RCC 7860 (cell line): ENCODE measurements at places on chromosomes 2 and 18.
A peak's percentile ranks its signal among the peaks of the same experiment; 100 is the strongest.

DNA sequence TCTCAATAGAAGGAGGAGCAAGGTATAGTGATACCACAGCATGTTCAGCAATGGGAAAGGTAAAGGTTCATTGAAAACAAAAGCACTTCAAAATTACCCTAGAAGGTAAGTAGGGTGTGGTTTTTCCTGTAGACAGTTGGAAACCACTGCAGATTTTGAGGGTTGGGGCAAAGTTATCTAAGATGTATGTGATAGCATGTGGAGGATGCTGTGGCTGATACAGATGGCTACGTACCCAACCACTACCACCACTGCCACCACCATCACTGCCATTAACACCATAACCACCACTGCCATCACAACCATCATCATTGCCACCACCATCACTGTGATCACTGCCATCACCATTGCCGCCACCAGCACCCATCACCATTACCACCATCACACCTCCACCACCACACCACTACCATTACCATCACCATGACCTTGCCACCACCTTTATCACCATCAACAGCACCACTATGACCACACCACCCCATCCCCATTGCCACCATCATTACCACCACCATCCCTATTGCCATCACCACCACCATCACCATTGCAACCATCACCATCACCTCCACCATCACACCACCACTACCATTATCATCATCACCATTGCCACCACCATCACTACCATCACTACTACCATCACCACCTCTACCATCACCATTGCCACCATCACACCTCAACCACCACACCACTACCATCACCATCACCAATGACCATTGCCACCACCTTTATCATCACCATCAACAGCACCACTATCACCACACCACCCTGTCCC lies 3.7 kb downstream of the TMSB10 start:
- no peak for DNase-seq

GRCh38 chr18:76416911-76417310 lies 78.1 kb downstream of the ZNF516 start:
- DNase-seq, result no peak

GRCh38 chr18:13756261-13756660 lies 29.8 kb downstream of the RNMT start:
- no peak for DNase-seq

DNA sequence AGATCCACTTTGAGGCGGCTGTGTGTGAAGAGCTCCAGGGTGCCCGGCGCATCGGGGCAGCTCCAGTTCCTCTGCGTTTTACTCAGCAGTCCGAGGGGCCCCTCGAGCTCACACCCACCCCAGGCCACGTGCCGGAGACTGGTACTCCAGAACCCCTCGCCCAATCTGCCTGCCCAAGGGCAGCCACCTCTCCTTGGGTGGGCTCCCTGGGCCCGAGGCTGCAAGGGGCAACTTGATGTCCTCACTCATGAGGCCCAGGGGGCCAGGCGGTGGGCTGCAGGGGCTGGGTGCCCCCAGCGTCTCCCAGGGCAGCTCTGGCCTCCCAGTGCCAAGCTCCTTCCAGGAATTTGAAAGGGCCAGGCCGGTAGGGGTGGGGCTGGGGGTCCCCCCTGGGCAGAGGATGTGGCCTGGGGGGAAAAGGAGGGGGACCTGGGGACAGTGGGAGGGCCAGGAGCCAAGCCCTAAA lies 16.7 kb downstream of the RAMP1 start:
- DNase-seq, result no peak

DNA sequence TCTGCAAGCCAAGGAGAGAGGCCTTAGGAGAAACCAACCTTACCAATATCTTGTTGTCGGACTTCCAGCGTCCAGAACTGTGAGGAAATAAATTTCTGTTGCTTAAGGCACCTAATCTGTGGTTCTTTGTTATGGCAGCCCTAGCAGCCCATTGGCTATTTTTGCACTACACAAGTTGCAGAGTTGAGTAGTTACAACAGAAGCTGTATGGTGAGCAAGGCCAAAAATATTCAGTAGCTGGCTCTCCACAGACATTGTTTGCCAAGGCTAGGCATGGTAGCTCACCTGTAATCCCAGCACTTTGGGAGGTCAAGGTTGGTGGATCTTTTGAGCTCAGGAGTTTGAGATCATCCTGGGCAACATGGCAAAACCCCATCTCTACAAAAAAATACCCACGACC lies 27.1 kb upstream of the SCYGR1 start:
- peak; percentile 43 for DNase-seq

DNA sequence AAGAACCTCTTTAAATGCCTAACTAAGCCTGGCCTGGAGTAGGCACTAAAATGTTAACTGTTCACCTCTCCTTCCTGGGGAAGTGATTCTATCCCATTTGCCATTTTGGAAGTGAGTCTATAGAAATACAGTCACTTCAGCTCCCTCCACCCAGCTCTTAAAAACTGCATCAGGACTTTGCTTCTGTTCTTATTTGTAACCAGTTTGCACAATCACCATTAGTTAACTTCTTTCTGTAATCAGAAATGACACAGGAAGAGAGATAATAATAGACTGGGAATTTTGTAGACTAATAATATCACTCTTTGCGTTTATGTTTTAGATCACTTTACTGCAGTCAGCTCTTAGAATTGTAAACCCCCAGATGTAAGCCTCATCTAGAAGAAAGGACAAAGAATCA lies 16.0 kb upstream of the MARCO start:
- no peak for DNase-seq

DNA sequence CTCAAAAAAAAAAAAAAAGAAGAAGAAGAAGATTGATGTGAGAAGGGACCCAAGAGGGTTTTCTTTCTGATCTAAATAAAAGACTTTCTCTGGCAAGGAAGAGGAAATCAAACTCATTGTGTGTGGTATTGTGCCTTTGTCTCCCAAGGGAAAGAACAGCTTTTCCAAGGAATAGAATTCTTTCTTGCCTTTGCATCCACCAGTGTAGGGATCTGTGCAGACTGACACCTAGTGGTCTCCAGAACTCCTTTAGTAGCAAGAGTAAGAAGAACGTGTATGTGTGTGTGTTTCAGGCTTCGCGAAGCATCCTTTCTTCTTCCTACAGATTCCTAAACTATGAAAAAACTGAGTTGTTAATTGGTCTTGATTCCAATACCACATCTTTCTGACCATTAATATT lies 33.5 kb upstream of the CRIM1 start:
- DNase-seq, result peak; percentile 22

- no peak for DNase-seq
Observed at GRCh38 chr2:74191596-74192380, 6.6 kb upstream of the MTHFD2 start.

- no peak for DNase-seq
Observed at GRCh38 chr18:52546686-52547346, 206.8 kb downstream of the DCC start.

DNA sequence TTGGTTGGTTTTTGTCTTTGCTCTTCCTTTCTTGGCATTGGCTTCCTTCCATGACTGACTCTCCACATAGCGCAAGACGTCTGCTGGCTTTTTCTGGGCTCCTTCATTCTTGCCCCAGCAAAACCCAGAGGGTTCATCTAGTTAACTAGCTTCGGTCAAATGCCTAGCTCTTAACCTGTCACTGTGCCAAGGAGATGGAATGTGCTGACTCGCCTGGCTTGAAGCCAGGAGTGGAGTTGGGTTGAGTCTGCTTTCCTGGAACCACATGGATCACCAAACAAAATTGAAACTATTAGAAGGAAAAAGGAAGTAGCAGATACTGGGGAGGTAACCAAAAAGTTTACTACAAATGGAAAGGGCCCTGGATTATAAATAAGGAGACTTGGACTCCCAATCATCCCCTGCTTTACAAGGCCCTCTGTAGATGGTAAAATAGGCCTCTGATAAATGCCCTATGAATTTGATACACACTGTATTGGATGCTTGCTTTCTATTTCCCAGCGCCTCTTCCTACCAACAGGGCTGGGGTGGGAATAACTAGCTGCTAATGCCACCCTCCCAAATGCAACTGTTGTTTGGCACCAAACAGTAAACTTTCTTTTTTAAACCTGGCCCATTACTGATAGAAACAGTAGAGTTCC lies 11.3 kb downstream of the MALT1 start:
- peak; percentile 90 for DNase-seq

GRCh38 chr2:46650556-46651001 lies 171.2 kb downstream of the TMEM247 start:
- peak; percentile 66 for DNase-seq

DNA sequence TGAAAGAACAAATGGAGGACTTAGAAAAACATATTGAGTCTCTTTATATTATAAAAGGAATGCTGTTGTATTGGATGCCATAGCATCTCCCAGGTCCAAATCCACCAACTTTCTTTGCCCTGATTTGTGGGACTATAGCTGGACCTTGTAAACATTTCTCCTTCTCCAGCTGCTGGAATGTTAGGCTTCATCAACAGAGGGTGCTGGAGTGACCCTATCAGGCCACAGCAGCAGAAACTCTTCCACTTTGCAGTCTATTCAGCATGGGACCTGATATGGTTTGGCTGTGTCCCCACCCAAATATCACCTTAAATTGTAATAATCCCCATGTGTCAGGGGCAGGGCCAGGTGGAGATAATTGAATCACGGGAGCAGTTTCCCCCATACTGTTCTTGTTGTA lies 138.4 kb upstream of the ARL4C start:
- no peak for DNase-seq

- DNase-seq, result no peak
Observed at GRCh38 chr2:173819852-173820251, 145.3 kb downstream of the SP3 start.

- DNase-seq, result no peak
Observed at GRCh38 chr2:216205486-216205885, 96.3 kb downstream of the XRCC5 start.

DNA sequence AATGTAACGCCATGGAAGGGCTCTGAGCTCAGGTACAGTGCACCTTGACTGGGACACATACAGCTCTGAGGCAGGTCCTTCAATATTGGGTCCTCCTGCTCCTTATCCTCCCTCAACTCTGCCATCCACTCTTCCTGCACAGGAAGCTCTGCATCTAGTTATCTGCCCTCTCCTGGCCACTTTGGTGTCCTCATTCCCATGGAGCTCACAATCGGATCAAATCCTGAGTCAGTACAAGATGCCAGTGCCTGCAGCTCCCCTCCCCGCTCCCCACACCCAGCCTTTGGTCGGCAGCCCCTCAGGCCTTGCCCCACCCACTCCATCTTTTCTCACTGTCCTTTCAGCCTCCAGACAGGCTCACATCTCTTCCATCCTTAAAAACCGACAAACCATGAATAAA lies 58.0 kb downstream of the LRRFIP1 start:
- DNase-seq, result no peak

DNA sequence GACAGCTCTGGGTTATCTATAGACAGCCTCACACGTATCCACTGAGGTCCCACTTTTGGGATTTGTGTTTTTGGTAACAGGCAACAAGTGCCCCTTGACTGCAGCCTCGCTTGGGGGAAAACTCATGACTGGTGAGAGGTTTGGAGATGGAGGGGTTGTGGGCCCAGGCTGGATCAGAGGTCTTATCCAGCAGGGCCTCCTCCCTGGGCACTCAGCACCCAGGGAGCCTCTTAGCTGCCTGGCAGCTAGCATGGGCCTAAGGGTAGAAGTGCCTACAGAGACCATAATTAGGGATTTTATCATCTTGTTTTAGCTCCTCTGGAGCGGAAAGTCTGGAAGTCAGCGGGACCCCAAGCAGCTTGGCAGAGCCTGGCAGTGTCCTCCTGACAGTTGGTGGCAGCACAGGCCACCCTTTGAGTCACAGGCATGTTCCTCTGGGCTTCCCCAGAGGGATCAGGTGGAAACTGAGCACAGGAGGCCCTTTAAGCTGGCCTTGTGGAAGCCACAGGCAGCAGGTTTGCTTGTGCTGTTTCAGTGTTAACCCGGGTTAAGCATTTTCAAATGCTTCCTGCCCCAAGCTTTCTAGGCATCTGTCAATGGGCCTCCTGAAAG lies 143.1 kb downstream of the KCTD1 start:
- peak; percentile 45 for DNase-seq

- DNase-seq, result no peak
Observed at GRCh38 chr2:134395779-134396178, 141.9 kb downstream of the MGAT5 start.

DNA sequence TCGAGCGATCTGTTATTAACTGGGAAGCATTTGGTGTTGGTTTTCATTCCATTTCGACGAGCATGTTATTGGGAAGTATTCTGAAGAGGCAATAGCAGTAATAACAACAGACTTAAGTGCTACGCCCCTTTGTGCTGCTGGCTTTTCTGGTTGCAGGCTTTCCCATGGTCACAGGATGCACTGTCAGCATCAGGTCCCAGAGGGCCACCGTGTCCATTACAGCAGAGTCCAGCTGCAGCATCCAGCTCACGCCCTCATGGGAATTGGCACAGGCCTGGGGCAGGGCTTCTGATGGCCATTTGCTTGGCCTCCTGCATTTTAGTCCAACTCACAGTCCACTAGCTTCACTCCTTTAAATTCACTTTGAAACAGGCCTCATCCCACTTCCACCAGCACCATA lies 44.4 kb downstream of the BCL2L11 start:
- DNase-seq, result no peak

GRCh38 chr2:197073701-197074433 lies 147.4 kb upstream of the PGAP1 start:
- DNase-seq, result no peak

GRCh38 chr2:164542581-164543021 lies 78.7 kb downstream of the GRB14 start:
- DNase-seq, result peak; percentile 81

- DNase-seq, result no peak
Observed at GRCh38 chr2:230955163-230955737, 30.2 kb upstream of the GPR55 start.

GRCh38 chr2:128329607-128330006 lies 10.9 kb upstream of the HS6ST1 start:
- no peak for DNase-seq

DNA sequence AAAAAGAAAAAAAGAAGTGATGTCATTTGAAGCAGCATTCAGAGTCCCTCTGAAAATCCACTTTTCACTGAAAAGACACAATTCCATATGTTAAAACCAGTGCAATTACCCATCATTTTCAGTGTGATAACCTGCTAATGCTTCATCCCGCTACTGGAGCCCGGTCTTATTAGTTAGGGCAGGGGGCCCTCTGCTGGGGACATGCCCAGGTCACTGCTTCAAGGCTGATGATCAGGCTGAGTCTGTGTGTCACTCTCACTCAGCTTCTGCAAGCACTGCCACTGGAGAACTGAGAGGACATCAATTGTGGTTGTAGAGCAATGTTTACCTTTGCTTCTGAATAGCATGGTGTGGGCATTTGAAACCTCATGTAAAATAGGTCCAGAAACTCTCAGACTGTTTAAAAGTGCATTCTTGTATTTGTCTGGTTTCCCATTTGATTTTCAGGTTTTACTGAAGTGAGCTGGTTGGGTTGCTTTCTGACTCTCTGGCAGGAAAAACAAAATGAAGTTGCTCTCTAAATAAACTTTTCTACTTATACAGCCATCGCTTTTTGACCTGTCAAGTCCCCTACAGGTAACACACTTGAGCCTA lies 49.2 kb upstream of the NXPH2 start:
- peak; percentile 29 for DNase-seq

GRCh38 chr2:12060886-12061285 lies 314.5 kb downstream of the LPIN1 start:
- no peak for DNase-seq

- no peak for DNase-seq
Observed at GRCh38 chr2:36479406-36479805, 118.6 kb downstream of the FEZ2 start.
